ENCODE measurements at places on chromosomes 1 and 21.

DNA sequence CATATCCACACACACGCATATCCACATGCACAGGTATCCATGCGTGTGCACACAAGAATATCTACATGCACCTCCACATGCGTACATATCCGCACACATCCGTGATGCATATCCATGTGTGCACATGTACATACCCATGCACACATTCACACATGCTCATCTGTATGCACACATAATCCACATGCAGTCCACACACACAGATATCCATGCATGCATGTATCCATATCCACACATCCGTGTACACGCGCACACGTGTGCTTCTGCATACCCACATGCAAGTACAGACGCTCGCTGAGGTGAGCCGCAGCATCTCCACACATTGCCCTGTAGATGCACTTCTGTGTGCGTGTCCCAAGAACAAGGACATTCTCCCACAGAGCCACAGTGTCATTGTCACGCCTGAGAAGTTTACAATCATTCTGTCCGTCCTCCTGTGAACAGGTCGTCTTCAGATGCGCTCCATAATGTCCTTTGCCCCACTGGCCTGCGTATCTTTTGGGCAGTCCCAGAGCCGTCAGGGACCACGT, 43.4 kb downstream of the COL18A1 start:
- no peak for DNase-seq

DNA sequence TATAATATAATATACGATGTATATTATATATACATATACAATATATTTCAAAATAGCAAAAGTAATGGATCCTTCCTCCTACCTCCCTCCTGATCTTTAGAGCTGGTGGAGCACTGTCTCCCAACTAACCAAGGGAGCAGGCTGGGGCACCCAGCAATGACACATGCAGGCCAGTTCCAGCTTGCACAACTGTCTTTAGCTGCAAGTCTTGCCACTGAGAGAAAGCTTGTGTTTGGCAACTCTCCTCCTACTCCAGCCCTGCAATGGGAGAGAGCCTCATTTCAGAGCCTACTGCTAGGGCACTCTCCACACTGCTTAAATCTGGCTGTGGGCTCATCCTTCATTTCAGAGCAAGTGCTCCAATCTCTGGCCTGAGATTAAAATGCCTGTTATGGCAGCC, 469.8 kb upstream of the OLFM3 start:
- no peak for DNase-seq

GRCh38 chr1:87785386-87785785, 456.7 kb downstream of the LMO4 start:
- no peak for DNase-seq

DNA sequence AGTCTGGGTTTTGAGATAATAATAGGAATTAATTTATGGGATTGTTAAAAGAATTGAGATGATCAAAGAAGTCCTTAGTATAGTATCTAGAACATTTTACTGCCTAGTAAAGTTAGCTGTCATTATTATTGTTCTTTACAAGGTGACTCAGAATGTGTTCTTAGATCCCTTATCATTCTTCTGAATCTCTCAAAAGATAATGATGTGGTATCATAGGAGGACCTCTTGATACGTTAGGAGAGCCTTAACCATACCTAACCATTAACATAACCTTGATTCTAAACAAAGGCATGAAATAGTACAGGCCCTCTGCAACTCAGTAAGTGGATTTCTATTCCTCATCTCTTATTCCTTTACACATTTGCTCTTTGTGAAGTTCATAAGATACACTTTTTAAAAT, 246.6 kb upstream of the CACYBP start:
- DNase-seq = no peak

- DNase-seq = peak; percentile 48
Measured at GRCh38 chr1:116825207-116825719, 71.0 kb downstream of the CD2 start.
